Cortex of kidney (tissue), 1 donor: ENCODE measurements at places on chromosomes 2 and 18.

DNA sequence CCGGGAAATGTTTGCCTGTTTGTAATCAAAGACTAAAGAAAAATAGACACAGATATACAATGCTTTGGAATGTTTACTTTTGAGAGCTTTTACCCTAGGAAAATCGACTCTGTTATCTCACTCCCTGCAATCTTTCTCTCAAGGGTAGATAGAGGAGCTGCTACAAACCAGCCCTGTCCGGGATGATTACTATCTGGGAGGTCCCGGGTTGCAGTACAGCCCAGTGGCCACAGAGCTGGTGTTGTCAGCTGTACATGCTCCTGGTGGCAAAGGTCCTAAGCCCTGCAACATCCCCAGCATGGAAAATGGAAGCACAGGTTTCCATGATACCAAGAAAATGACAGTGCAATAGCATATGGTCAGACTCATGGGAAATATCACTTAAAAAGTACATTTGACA, 570.5 kb upstream of the SOX11 start:
- no peak for DNase-seq

DNA sequence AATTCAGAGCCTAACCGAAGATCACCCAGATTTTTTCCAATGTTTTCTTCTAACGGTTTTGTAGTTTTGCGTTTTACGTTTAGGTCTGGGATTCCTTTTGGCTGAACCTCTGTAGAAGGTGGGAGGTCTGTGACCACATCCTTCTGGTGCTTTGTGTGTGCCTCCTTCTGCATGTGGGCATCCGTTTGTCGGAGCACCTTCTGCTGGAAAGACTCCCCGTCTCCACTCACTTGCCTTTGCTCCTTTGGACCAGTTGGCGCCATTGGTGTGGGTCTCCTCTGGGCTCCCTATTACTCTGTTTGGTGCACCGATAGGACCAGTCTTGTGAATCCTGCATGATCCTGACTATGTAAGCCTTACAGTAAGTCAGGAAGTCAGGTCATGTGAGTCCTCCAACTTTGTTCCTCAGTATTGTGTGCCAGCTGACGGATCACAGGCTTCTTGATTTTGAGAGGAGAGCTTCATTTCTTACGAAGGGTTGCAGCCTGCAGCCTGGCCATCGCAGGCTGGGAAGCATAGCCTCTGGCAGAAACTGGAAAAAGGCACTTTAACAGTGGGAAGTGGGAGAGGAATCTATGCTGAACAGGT, 13.6 kb downstream of the AQP12A start:
- no peak for DNase-seq

DNA sequence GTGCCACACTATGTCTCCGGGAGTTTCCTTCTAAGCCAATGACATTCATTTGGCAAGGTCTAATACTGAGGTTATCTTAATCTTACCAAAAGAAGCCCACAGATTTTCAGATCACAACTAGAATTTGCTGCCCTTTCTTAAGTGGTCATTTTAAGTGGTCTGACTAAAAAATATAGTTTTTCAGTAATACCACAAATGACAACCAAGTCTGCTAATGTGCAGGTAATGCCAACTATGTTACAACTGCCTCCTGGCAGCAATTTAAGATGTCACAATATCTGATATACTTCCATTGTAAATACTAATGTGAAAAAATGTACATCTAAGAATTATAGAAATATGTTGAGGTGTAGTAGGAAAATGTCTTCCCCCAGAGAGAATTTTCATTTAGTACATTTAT, 49.3 kb downstream of the USP37 start:
- no peak for DNase-seq

GRCh38 chr2:6913415-6914157, 3.6 kb upstream of the RNF144A start:
- no peak for DNase-seq

- DNase-seq, result no peak
These were observed 94.9 kb upstream of the CTDP1 start for GRCh38 chr18:79584491-79585394.

- no peak for DNase-seq
These were observed 34.0 kb downstream of the QPCT start for GRCh38 chr2:37378411-37378810.

DNA sequence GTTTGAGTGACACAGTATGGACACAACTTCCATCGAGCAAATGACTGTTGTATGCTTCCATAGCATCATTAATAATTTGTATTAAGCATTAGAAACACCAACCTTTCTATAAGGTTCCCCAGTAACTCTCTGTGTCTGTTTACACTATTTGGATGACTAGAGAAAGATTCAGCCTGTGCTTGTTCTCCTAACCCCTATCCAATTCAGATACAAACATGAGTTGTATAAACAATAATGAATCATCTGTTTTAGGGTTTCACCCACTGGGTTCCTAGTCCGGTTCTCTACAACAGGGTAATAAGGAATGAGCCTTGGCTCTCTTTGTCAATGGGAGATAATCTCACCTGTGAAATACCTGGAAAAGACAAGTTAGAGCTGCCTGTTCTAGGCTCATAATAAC, 894.1 kb upstream of the PIK3C3 start:
- DNase-seq, result no peak

GRCh38 chr2:17160594-17160993, 357.6 kb downstream of the RAD51AP2 start:
- DNase-seq, result no peak

- DNase-seq, result no peak
These were observed 103.6 kb downstream of the DOCK10 start for GRCh38 chr2:224938651-224939182.

- DNase-seq, result no peak
These were observed 21.6 kb upstream of the TTC39C start for GRCh38 chr18:23992941-23993280.

DNA sequence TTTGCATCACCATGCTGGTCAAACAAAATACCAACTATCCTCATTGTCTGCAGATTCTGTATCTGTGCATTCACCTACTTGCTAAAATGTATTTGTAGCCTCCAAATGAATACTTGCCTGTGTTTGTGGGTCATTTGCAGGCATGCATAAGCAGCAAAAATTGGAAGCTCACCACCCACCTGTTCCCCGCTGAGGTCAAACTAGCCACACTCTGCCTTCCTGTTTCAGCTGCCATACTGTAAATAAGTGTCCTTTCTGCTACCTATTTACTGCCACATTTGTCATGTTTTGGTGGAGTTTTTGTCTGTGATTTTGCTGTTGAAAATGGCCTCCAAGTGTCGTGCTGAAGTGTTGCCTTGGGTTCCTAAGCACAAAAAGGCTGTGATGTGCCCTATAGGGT, 50.0 kb upstream of the ACMSD start:
- no peak for DNase-seq

- DNase-seq, result no peak
These were observed 32.5 kb downstream of the R3HDM1 start for GRCh38 chr2:135563793-135564192.

GRCh38 chr2:164722616-164723338, 101.5 kb upstream of the GRB14 start:
- DNase-seq, result no peak

DNA sequence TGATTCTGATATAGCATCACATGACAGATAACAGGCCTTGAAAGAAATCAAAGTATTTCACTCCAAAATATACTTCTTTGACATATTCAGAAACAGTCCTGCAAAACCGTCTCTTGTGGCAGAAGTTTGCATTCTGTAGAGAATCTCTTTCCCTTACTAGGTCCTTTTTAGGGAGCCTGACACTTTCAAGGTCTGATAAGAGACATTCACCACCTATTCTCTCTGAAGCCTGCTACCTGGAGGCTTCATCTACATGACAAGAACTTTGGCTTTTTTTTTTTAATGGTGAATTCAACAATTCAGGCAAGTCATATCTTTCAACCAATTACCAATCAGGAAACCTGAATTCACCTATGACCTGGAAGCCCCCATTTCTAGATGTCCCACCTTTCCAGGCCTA, 83.8 kb downstream of the CCDC178 start:
- DNase-seq, result no peak
